ENCODE measurements at places on chromosomes 1 and 21.
A peak's percentile ranks its signal among the peaks of the same experiment; 100 is the strongest.

GRCh38 chr1:59125154-59125553 is 171.7 kb upstream of the FGGY start:
- peak; percentile 1 for DNase-seq

DNA sequence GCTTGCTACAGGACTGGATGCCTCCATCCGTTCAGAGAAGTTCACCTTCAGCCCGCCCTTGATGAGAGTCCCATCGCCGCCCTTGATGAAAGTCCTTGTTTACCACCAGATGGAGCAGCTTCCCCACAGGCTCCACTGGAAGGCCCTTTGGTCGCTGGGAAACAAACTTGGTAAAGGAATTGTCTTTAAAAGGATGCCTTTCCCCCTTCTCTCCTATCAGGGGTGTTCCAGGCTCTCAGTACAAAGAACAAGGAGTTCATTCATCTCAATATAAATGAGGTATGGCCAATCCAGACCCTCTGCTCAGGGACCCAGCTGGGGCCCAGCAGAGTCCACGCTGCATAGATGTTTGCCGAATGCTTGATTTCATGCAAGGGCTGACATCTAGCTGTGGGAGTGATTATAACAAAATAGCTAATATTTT is 50.8 kb downstream of the CAPN9 start:
- DNase-seq, result no peak

GRCh38 chr1:29708381-29708780 is 472.1 kb downstream of the PTPRU start:
- DNase-seq, result no peak

GRCh38 chr1:240712014-240712731 is 100.2 kb upstream of the GREM2 start:
- DNase-seq, result no peak

DNA sequence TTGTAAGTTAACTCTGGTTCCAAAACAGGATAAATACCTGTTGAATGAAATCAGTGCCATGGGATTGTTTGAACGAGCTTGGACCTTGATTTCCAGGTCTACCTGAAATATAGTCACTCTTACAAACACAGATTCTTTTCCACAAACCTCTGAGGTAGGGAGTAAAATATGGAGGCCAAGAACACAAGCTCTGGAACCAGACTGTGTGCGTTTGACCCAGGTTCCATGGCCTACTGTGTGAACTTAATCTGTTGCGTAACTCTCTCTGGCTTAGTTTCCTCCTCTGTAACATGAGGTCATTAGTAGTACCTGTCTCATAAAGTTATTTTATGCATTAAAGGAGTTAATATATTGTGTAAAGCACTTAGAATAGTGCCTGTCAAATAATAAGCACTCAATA is 25.1 kb downstream of the DENND2D start:
- no peak for DNase-seq

- DNase-seq, result no peak
These were observed 180.8 kb downstream of the TPR start for GRCh38 chr1:186194107-186194756.

DNA sequence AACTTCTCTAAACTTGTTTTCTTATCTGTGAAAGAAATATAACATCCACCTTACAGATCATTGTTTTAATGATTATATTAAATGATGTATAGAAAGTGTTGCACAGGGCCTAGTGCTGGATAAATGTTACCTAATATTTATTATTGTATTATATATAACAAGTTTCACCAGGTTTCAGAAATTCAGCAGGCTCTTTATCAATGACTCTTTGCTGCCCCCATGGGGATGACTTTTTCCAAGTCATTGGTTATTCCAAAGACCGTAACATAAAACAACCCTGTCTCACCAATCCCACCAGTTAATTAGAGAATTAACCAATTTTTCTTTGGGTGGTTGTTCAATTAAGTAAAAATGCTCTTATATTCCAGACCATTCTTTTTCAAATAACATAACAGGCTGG is 7.3 kb upstream of the DEDD start:
- DNase-seq, result no peak

- no peak for DNase-seq
These were observed 645.2 kb downstream of the LMO4 start for GRCh38 chr1:87973896-87974295.

DNA sequence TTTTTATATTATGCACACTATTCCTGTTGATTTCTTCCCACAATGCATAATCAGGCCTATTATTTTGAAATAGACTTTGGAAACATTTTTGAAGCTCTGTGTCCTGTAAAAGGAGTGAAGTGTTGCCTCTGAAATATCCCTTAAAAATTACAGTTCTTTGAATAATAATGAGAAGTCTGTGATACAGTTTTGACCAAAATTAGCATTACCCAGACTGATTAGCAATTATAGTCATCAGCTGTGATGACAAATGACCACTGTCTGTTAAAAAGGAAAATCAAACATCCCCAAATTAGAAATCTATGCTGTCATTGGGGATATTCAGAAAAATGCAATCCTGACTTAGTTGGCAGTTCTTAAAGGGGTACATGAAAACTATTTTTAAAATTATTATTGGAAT is 63.7 kb downstream of the PTGS2 start:
- no peak for DNase-seq

DNA sequence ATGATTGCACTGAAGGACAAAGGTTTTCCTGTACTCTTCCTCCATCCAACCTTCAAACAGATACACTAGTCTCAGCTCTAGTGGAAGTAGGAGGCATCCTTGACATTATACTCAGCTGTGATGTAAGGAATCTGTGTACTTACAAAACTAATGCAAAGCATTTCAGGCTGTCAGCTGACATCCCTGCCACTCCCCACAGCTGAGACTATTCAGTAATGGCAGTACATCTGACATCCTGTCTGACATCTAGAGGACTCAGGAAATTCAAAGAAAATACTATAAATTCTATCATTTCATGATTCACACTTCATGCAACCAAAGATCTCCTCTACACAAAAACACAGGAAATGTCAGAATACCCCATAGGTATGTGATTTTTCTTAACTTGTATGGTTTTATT is 325.8 kb downstream of the SMYD3 start:
- DNase-seq, result no peak

DNA sequence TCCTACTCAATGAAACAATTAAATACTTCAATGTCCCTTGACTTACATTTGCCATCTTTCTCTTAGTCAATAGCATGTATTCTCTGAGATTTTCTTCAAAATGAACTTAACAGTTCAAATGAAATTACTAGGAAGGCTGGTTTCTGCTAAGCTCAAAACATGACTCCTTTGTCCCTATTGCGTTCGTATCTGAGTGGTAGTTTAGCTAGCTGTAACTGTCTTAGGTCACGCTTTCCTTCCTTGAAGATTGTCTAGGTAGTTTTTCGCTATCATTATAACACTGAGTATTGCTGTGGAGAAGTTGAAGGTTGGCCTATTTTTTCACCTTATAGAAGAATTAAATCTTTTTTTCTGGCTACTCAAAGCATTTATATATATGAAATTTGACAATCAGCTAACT is 1535.2 kb downstream of the PLA2G4A start:
- no peak for DNase-seq

DNA sequence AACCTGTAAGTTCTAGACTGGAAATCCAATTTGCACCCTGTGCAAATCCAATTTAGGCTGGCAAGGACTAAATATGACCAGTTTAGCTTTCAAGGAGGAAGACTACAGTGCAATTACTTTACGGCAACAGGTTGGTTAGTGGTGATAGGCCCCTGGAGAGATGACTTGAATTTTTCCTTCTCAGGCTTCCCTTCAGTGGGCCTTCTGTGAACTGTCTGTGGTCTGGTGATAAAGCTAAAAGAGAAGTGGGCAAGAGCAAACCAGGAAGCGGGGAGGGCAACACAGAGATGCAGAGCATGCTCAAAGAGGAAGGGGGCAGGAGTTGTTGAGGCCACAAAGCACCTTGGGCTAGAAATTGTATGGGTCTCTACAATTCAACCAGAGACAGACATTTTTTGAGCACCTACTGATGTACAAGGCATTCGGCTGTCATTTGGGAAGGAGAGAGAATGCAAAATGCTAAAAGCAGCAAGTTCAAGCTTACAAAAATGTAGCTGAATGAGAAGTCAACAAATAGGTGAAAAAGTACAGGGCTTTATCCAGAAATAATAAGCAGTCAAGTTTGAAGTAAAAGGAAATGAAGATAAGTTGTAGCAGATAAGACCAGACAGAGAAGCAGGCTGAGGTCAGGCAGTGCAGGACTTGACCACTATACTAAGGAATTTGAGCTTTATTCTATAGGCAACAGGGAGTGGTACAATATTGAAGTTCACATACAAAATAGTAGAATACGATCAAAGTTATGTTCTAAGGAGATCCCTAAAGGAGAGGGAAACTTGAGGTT is 23.9 kb downstream of the INPP5B start:
- no peak for DNase-seq

DNA sequence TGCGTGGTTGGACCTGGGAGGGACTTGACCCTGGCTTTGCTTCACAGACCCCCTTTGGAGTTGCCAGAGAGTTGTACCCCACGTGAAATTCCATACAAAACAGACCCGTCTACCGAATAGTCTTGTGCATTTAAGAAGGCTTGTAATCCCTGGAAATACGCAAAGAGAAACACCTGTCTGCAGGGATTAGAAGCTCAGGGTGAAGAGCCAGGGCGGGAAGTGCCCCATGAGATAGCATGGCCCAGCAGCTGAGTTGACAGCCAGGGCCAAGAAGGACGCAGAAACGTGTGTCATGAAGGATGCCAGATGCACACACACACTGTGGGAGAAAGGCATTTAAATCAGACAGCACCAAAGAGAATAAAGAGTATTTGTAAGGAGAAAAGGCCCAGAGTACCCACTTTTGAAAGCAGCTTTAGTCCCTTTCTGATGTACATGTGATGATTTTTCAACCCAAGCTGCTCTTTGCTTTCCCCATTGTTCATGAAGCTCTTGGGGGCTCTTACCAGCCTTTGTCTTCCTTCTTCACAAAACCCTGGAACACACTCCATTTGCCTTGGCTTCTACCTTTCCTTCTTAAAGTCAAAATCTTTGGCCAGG is 46.6 kb downstream of the PCP4 start:
- no peak for DNase-seq

GRCh38 chr1:59685101-59685500 is 129.6 kb upstream of the HOOK1 start:
- DNase-seq, result no peak

- DNase-seq, result no peak
These were observed 16.8 kb downstream of the STRIP1 start for GRCh38 chr1:110051262-110051648.

- no peak for DNase-seq
These were observed 133.4 kb downstream of the GREM2 start for GRCh38 chr1:240478536-240478935.

DNA sequence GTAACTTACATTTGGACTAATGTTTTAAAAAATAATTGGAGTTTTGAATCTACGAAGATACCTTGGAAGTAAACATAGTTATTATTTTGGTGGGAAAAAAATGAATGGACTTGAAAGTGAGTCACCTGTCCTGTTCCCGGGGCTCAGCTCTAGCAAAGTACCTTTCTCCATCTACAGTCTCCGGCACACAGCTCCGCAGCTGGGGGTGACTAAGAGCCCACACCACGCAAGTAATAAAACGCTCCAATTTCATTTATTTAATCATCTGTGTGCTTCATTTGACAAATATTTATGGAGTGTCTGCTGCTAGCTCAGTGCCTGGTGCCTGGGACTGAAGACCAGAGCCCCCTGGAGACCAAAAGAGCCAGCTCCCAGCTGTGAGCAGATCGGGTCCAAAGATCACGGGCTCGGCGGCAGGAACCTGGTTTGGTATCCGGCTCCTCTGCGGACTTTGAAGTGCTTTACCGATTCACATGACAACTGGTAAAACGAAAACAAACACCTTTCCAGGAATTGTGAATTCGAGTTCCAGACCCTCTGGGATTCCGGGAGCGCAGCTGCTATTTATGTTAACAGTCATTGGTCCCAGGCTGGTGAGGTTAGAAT is 1.7 kb upstream of the RIPK4 start:
- DNase-seq, result no peak

- no peak for DNase-seq
These were observed 24.2 kb downstream of the GNG4 start for GRCh38 chr1:235625340-235625739.

DNA sequence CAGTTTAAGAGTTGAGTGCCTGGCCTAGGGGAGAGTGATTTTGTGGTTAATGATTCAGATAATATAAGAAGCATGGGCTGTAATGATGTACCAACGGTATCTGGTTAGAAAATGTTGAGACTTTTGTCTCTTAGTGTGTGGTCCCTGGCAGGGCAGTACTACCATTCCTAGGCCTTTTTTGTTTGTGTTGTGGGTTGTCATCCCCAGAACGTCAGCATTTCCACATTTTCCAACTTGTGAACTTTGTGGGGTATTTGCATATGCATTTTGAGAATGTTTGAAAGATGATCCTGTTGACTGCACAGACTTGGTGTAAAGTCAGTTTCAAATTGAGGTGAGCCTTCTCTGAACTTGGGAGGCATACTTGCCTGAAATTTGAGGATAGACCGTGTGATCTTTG is 11.4 kb downstream of the NEK7 start:
- DNase-seq, result no peak

GRCh38 chr1:15958793-15959192 is 17.1 kb downstream of the ZBTB17 start:
- DNase-seq, result no peak

DNA sequence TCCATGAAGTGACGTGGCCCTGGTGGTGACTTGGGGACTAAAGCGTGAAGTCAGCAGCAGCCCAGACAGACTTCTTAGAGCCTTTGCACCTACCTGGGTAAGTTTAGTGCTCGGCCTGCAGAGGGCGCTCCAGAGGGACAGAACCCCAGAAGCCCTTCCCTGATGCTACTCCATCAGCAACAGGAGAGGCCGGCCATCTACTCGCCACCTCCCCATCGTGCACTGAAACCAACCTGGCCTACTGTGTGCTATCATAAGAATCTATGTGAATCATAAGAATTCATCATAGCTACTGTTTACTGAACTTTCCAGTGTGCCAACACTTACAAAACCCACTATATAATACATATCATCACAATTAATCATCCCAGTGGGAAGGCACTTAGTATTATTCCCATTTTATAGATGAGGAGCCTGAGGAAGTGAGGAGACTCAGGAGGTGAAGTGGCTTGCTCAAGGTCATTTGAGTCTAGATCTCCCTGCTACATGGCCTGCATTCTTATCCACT is 7.9 kb upstream of the EDN2 start:
- DNase-seq, result no peak

- no peak for DNase-seq
These were observed 67.1 kb downstream of the LHX9 start for GRCh38 chr1:197984289-197984688.

DNA sequence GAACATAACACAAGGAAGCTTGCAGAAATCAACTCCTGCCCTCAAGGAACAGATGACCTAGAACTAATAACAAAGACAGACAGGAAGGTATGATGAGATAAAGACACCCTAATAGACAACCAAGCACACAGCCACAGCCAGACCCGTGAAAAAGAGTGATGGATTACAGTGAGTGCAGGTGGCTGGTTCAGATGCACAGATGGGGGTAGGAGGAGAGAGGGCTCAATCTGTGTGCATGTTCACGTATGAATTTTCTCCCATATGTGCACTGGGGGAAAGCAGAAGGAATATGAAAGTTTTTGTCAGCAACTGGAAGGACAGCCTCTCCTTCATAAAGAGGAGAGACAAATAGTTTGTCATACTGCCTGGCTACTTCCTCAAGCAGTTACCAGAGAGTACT is 367.1 kb downstream of the PBX1 start:
- no peak for DNase-seq

GRCh38 chr21:15014221-15014620 is 50.6 kb downstream of the NRIP1 start:
- DNase-seq, result no peak
